ENCODE measurements at places on chromosomes 2 and 18. TPM values are rescaled to one million over a fixed set of nuclear protein-coding genes. Genes with fewer than 3 reads are reported as not detected.

DNA sequence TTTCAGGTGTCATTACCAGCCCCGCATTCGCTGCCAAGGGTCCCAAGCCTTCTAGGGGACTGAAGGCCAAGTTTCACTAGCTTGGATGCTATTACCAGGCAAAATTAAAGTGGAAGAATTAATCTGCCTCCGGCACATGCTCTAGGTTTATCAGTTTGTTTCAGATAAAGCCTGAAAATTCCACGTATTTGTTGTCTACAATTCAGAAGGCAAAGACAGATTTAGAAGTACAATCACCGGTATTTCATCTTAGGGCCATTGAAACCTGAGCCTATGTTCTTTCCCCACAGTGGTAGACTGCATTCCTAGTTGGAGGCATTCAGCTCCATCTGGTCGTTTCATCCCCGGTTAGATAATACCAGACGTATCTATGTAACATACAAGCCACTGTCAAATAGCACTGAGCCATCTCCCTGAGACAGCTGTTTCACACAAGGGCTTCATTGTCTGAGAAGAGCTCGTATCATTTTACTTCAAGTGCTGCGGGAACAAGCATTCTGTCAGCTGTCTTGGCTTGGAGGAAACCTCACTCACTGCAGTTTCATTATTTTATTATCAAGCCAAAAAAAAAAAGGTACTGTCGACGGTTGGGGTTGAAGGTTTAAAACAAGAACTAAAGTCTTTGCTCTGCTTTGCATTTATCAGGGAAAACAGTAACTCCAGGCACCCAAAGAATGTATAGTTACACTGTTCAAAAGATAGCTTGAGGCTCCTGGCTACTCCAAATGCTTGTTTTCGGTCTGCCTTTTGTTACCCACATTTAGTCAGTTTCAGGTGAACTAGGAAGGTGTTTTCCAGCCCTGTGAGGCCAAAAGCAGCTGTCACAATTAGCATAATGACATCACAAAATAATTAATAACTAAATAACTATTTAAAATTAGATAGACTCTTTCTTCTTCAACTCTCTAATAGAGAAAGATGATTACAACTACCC is 76.7 kb downstream of the TGIF1 start:
- H3K36me3 ChIP-seq, result no peaks in the 10 kb centered on the region
- peaks cover 6% of the 10 kb centered on the region for H3K4me1 ChIP-seq
- no peak overlapping the region for H3K4me3 ChIP-seq
- peak overlapping the region; percentile 37 for H3K27ac ChIP-seq

GRCh38 chr18:9884532-9885140 is 1.1 kb upstream of the TXNDC2 start:
- no peak overlapping the region for H3K4me3 ChIP-seq
- no peak for DNase-seq
- H3K36me3 ChIP-seq, result no peaks in the 10 kb centered on the region
- H3K4me1 ChIP-seq, result no peaks in the 10 kb centered on the region
- no peak overlapping the region for H3K27ac ChIP-seq

GRCh38 chr18:48417985-48418384 is 8.8 kb upstream of the ZBTB7C start:
- no peaks in the 10 kb centered on the region for H3K36me3 ChIP-seq
- peak overlapping the region; percentile 13 for H3K4me3 ChIP-seq
- H3K4me1 ChIP-seq, result peaks cover 6% of the 10 kb centered on the region

- H3K27ac ChIP-seq, result no peak overlapping the region
- no peak overlapping the region for H3K4me3 ChIP-seq
- no peaks in the 10 kb centered on the region for H3K27me3 ChIP-seq
- DNase-seq, result no peak
- H3K36me3 ChIP-seq, result peaks cover 4% of the 10 kb centered on the region
- no peaks in the 10 kb centered on the region for H3K4me1 ChIP-seq
These were observed 141.5 kb downstream of the PIGN start for GRCh38 chr18:62045316-62045715.

DNA sequence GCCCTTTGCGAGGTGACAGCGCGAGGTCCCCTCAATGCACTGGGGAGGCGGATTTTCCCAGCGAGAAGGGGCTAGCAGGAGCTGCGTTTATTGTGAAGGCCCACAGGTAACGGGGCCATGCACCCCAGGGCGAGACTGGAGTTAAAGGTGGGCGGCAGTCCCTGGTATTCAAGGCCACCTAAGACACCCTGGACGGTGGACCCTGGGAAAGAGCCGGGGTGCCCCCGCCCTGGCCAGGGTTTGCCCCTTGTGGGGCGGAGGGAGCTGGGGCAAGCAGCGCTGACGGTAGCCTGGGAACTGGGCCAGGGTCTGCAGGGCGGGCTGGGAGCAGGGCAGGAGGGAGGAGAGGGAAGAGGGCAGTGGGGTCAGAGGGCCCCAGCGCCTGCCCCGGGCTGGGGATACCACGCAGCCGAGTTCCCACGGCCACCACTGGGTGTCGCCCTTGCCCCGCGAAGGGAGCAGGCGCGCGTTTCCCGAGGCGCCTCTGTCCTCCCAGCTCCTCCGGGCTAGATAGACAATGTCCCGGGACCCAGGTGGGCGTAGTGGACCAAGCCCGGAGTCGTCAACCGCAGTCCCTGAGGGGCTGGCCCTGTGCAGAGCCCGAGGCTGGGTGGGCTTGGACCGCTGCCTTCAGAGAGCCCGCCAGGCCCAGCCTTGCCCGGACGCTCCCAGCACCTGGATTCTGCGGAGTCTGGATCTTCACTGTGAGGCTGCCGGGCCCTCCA is 80.2 kb downstream of the SMAD4 start:
- H3K4me3 ChIP-seq, result no peak overlapping the region
- no peak overlapping the region for H3K27ac ChIP-seq
- peaks cover 12% of the 10 kb centered on the region for H3K4me1 ChIP-seq
- peaks cover 2% of the 10 kb centered on the region for H3K27me3 ChIP-seq
- DNase-seq, result peak; percentile 88

- DNase-seq, result no peak
- H3K4me1 ChIP-seq, result no peaks in the 10 kb centered on the region
- peaks cover 6% of the 10 kb centered on the region for H3K27me3 ChIP-seq
- peak overlapping the region; percentile 17 for H3K4me3 ChIP-seq
- H3K27ac ChIP-seq, result no peak overlapping the region
- peaks cover 45% of the 10 kb centered on the region for H3K36me3 ChIP-seq
These were observed 90.3 kb downstream of the PTPN4 start for GRCh38 chr2:119849838-119850565.

DNA sequence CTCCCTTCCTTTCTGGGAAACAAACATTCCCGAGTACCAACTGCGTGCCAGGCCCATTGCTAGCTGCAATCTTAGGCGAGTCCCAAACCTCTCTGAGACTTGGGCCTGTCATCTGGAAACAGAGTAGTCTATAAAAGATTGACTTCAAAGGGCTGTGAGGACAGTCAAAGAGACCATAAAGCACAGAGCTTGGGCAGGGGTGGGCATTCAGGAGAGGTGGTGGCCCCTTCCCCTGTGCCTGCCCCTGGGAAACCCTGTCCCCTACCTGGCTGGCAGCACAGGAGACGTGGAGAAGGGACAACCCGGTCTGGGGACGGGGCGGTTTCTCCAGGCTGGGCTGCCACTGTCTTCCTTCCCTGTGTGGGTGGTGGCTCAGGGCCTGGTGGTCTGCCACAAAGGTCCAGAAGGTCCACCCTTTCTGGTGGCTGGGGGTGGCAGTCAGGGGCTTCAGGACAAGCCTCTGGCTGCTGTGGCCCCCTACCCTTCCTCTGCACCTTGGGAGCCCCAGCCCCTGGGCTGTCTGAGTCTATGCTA is 33.9 kb upstream of the FOSL2 start:
- no peaks in the 10 kb centered on the region for H3K36me3 ChIP-seq
- H3K27me3 ChIP-seq, result peaks cover 8% of the 10 kb centered on the region
- peaks cover 7% of the 10 kb centered on the region for H3K4me1 ChIP-seq

DNA sequence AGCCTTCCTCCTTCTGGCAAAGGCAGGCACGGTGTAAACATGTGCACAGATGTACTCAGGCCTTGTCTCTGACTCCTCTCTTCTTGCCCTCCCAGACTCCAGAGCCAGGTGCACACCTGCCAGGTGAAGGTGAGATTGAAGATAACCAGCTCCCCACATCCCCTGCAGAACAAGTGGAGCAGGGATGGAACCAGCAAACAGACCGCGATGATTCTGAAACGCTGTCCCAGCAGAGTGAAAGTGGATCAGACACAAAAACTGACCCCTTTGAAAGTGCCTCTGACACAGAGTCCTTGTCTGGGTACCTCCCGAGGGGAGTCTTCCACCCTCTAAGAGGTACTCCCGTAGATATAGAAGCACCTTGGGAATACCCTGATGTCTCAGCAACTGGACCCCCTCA is 77.2 kb downstream of the ARHGEF4 start:
- H3K27me3 ChIP-seq, result peaks cover 12% of the 10 kb centered on the region
- no peak overlapping the region for H3K4me3 ChIP-seq
- no peak overlapping the region for H3K27ac ChIP-seq
- no peaks in the 10 kb centered on the region for H3K36me3 ChIP-seq
- no peak for DNase-seq

- H3K4me3 ChIP-seq, result no peak overlapping the region
- peaks cover 2% of the 10 kb centered on the region for H3K27me3 ChIP-seq
- no peak overlapping the region for H3K27ac ChIP-seq
These were observed 132.8 kb downstream of the ACOXL start for GRCh38 chr2:110865188-110865587.

- H3K27ac ChIP-seq, result peak overlapping the region; percentile 98
- no peak overlapping the region for H3K4me3 ChIP-seq
- no peak for DNase-seq
- H3K4me1 ChIP-seq, result peaks cover 14% of the 10 kb centered on the region
These were observed 403.9 kb upstream of the CYRIA start for GRCh38 chr2:17069564-17069963.

DNA sequence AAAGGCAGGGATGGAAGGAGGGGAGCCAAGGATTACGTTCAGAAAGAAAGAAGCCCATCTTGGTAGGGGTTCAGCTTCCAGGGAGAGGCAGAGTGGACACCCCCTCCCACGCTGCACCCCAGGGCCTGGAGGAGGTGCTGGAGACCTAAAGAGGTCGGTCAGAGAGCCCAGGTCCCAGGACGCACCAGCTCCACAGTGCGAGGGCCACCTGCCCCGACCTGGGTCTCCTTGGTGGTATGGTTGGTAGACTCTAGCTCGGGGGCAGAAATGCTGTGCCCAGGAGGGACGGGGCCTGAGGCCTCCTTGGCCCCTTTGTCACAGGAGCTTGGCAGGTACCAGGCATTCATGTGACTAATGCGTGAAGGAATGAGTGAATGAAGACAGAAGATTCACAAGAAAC is 87.1 kb upstream of the RAB6C start:
- H3K36me3 ChIP-seq, result no peaks in the 10 kb centered on the region
- no peak overlapping the region for H3K27ac ChIP-seq
- no peak for DNase-seq
- no peak overlapping the region for H3K4me3 ChIP-seq
- H3K27me3 ChIP-seq, result peaks cover 5% of the 10 kb centered on the region

DNA sequence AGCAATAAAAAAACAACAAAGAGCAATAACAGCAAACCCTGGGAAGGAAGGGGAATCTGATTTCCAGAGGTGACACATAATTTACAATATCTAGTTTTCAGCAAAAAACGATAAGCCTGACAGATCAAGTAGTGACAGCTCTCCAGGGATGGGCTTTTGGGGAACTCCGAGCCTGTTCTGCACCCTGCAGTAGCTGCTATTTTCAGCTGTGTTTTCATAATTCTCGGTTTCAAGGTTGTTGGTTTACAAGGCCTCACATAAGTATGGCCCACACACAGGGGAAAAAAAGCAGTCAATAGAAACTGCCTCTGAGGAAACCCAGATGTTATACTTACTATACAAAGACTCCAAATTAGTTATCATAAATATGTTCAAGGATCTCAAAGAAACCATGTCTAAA is 67.7 kb upstream of the CTLA4 start:
- H3K36me3 ChIP-seq, result peaks cover 6% of the 10 kb centered on the region
- no peak overlapping the region for H3K27ac ChIP-seq
- no peak overlapping the region for H3K4me3 ChIP-seq
- H3K27me3 ChIP-seq, result peaks cover 1% of the 10 kb centered on the region
- DNase-seq, result no peak

GRCh38 chr2:224851811-224852210 is 135.6 kb upstream of the CCDC195 start:
- no peak for DNase-seq
- no peaks in the 10 kb centered on the region for H3K4me1 ChIP-seq
- H3K27me3 ChIP-seq, result peaks cover 1% of the 10 kb centered on the region
- no peak overlapping the region for H3K27ac ChIP-seq
- no peak overlapping the region for H3K4me3 ChIP-seq

- H3K36me3 ChIP-seq, result no peaks in the 10 kb centered on the region
- H3K27ac ChIP-seq, result no peak overlapping the region
- peaks cover 2% of the 10 kb centered on the region for H3K4me1 ChIP-seq
- H3K27me3 ChIP-seq, result no peaks in the 10 kb centered on the region
- DNase-seq, result no peak
These were observed 80.0 kb downstream of the ACAA2 start for GRCh38 chr18:49733321-49733720.

- H3K27me3 ChIP-seq, result peaks cover 9% of the 10 kb centered on the region
- H3K36me3 ChIP-seq, result no peaks in the 10 kb centered on the region
- no peak overlapping the region for H3K4me3 ChIP-seq
- no peak for DNase-seq
- no peaks in the 10 kb centered on the region for H3K4me1 ChIP-seq
- H3K27ac ChIP-seq, result no peak overlapping the region
These were observed 40.9 kb downstream of the KLHL29 start for GRCh38 chr2:23425885-23426262.

DNA sequence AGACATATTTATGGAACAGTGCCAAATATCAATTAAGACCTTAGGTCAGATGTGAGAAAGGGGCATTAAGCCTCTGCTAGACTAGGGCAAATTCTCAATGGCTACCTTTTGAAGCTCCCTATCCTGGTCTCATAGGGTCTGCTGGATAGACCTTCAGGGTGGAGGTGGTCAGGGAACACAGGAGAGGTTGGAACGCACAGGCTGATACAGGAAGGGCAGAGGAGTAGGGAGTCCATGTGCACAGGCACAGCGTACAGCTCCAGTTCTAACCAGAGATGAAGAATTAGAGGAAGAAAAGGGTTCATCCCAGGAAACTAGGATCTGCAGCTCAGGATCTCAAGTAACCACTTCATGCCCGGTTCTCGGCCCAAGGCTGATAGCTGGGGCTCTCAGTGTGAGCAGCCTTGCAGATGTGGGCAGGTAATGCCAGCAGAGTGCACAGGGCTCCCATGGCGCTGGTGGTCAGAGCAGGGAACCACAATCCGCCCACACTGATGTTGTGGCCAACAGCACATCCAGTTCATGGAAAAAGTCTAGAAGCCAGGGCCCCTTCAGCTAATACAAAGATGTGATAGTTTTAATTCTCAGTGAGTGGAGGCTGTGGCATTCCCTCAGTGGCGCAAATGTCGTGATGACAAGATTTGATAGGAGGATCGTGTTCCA is 3.4 kb upstream of the EVA1A start:
- no peaks in the 10 kb centered on the region for H3K36me3 ChIP-seq
- peaks cover 7% of the 10 kb centered on the region for H3K27me3 ChIP-seq
- DNase-seq, result no peak
- H3K4me1 ChIP-seq, result peaks cover 22% of the 10 kb centered on the region

- H3K4me3 ChIP-seq, result no peak overlapping the region
- no peak for DNase-seq
- no peaks in the 10 kb centered on the region for H3K36me3 ChIP-seq
- H3K4me1 ChIP-seq, result no peaks in the 10 kb centered on the region
- H3K27me3 ChIP-seq, result no peaks in the 10 kb centered on the region
These were observed 191.0 kb upstream of the CCDC150 start for GRCh38 chr2:196448407-196449079.

The HOXD13 gene
- not detected for total RNA-seq

The C18orf54 gene
- total RNA-seq, result 19.2 TPM

The SFXN5 gene
- total RNA-seq, result 29.8 TPM

The GRHL1 gene
- total RNA-seq, result 1.7 TPM

The STARD6 gene
- total RNA-seq, result 0.54 TPM
